Central memory CD8-positive, alpha-beta T cell (primary cell): ENCODE measurements at places on chromosomes 5 and 9.

DNA sequence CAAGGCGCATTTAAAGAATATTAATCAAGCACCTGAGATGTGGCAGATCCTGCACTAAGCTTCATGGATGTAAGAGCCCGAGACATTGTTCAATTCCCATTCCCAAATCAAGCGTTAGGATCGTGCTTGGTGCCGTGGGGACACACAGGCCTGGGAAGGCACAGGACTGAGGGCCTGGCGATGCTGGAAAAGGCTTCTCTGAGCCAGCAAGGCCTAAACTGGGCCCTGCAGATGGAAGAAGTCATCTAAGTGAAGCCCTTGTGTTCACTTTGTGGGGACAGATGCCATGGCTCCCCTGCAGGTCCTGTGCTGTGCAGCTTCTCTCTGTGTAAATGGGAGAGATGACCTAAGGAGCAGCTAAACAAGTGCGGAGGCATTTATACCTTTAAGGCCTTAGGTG, 83.9 kb downstream of the LIFR start:
- no peak for DNase-seq

GRCh38 chr9:90836411-90837080, 34.9 kb downstream of the SYK start:
- no peak for DNase-seq

DNA sequence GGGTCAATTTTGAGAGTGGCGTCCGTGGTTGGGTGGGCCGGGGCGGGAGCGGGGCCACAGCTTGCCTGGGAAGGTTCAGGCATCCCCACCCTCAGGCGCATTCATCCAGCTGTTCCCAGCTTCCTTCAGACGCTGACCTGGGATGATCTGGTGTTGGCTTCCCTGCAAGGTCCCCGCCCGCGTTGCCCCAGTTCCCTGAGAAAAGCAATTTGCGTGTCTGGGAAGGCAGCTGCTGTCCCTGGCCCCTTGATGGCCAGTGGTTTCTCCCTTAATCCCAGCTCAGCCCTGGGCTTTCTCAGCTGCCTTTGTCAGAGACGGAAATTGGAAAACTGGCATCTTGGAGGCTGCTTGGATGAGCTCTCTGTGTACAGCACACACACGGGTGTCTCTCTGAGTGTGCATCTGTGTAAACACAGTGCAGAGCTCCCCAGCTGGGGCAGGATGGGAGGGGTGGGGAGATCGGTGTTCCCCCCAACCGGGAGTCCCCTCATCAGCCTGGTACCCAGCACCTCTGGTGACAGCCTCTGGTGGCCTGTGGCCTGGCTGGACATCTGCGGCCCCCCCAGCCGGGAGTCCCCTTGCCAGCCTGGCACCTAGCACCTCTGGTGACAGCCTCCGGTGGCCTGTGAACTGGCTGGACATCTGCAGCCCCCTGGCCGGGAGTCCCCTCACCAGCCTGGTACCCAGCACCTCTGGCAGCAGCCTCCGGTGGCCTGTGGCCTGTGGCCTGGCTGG, 94.0 kb downstream of the COL5A1 start:
- no peak for DNase-seq

DNA sequence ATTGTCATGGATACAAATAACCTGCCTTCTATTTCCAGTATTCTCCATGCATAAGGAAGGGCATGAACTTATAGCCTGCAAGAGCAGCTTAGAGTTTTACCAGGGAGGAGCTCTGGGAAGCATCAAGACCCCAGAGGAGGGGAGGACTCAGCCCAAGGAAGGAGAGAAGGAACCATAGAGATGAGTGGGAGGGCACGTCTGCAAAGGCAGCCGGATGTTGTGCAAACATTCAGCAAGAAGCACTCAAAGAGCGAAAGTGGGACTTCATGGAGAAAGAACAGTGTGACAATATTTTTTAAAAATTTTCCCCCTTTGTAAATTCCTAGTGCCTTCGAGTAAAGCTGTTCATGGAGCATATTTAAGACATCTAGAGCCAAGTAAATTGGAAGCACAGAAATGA, 270.1 kb upstream of the PTGER4 start:
- peak; percentile 49 for DNase-seq

DNA sequence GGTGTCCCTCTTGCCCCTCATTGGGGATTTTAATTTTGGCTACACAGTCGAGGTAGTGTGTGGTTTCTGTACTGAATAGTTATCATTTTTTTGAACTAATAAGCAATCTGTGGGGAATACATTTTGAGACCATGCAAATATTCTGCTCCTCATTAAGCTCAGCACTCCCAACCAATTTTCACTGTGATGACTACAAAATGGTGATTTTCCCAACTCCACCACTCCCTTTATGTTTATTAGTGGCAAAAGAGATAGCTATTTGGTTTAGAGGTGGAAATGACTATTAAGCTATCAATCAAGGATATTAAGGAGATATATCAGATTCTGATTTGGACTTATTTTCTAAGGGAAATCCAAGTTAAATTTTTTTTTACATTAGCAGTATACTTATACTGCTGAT, 62.9 kb downstream of the FOCAD start:
- no peak for DNase-seq

DNA sequence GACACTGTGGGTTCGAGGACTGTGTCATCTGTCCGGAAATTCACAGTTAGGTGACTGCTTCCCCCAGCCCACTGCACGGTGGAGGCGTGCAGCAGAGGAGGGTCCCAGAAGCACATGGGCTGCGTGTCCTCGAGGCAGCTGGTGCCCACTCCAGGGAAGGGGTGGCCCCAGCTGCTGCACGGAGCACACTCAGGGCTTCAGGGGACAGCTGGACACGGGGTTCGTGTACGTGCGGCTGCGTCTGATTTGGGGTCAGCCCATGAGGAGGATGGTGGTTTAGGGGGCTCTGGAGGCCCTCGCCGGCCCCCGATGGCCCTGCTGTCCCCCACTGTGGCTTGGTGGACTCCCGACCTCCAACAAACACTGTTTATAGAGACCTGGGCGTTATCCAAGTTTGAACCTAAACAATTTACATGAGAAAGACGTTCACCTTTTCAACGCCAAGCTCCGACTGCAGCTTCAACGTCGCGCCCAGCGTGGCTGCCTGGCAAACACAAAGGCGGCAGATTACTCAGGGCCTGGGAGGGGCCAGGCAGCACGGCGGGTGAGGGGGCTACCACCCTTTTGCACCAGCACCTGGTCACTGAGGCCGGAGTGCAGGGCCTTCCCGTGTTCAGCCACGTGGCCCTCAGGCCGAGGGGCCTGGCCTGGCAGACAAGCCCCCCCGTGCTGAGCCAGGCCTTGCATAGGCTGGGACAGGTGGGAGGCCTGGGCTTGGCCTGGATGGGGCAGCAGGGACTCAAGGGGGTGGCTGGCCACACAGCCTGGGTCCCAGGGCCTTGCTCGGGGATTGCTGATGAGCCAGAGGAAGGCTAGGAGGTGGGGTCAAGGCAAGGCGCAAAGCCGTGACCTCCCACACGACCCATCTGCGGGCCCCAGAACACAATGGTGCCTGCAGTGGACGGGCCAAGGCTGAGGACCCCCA, 55.2 kb downstream of the EXD3 start:
- no peak for DNase-seq
